ENCODE measurements at places on chromosomes 3 and 15.
A peak's percentile ranks its signal among the peaks of the same experiment; 100 is the strongest.

GRCh38 chr15:57640930-57641682 lies 49.4 kb downstream of the MYZAP start:
- no peak for DNase-seq

DNA sequence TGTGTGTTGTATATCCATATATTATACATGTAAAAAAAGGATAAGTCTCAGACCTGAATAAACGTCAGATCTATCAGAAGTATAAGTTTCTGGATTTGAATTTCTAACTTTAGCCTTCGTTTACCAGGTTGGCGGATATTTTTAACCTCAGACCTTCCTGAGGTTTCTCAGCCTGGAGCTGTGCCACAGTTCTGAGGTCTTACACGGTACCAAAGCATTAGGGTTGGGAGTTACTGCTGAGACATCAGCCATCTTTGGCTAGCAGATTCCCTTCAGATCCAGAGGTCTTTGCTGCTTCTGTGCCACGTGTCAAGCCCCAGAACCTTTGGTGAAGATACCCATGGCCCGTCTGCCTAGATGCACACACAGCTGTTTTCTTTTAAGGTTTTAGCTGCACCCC lies 84.7 kb downstream of the PPP2R3A start:
- no peak for DNase-seq

- DNase-seq = no peak
Measured at GRCh38 chr3:192881159-192881786, 36.4 kb downstream of the MB21D2 start.

GRCh38 chr3:172107403-172107802 lies 68.0 kb downstream of the FNDC3B start:
- DNase-seq = peak; percentile 69

DNA sequence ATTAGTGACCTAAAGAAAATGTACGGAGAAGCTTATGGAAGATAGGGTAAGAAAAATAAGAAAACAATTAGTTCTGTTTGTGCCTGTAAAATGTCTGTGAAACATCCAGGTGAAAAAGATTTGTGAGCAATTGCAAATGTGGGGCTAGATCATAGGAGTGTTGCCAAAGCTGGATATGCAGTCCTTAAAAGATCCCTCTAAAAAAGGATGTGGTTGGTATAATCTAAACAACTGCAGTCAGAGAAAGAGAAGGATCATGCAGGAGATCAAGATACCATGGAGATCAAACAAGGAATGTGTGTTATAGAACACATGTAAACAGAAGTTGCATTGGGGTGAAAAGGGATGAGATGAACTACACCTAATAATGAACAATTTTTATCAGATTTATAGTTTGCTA lies 116.8 kb downstream of the ALCAM start:
- no peak for DNase-seq

GRCh38 chr15:37789881-37790280 lies 144.6 kb upstream of the TMCO5A start:
- no peak for DNase-seq

- no peak for DNase-seq
Measured at GRCh38 chr15:37359101-37359892, 258.9 kb upstream of the MEIS2 start.

- no peak for DNase-seq
Measured at GRCh38 chr15:69595009-69595791, 142.6 kb downstream of the RPLP1 start.

- DNase-seq = no peak
Measured at GRCh38 chr3:82927309-82928253, 1166.1 kb upstream of the GBE1 start.

DNA sequence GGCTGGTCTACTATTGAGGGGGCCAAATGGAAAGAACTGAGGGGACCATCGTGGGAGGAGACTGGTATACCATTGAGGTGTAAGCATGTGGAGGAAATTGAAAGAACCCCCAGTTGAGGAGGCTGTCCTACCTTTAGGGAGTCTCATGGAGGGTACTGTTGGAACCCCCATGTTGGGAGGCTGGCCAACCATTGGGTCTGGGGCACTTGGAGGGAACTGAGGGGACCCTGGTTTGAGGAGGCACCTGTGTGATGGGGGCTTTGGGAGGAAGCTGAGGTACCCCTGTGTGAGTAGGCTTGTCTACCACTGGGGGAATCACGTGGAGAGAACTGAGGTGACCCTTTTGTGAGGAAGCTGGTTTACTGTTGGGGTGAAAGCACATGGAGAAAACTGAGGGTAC lies 157.5 kb downstream of the FBLN2 start:
- DNase-seq = no peak

DNA sequence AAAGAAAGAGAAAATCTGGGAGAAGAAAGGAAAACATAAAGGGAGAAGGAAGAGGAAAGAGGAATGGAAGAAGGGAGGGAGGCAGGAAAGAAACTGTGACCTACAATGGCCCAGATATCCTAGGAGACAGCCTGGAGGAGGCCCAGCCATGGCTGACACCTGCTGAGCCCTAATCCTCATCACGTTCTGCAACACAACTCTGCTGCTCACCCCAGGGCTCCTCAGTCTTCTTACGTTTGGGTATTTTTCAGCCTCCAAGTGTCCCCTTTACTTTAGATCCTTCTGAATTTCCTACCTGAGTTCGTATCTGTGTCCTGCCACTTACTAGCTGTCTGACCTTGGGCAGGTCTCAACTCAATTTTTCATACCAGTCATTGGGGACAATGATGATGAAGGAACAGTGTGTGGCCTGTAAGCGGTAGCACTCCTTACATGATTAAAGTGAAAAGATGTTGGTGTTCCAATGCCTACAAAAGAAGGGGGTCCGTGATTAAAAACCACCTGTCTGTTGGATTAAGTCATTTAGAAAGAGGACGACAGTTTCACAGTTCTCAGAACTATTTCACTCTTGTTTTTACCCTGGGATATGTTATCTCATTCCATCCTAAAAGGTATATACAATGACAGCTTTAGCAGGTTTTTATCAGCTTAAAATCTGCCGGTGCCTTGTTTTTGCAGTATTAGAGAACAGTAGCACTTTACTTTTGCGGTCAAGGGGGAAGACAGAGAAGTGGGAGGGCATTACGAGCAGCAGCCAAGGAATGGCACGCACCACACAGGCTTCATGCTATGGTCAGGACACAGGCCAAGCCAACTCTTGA lies 47.4 kb downstream of the CCR4 start:
- DNase-seq = no peak

DNA sequence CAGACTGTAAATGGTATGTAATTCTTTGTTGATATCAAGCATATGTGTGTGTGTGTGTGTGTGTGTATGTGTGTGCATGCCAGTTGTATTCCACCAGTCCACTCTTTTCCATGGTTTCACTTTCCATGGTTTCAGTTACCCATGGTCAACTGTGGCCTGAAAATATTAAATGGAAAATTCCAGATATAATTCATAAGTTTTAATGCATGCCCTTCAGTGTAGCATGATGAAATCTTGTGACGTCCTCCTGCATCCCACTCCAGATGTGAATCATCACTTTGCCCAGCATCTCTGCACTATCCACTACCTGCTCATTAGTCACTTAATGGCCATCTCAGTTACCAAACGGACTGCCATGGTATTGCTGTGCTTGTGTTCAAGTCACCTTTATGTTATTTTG lies 215.9 kb downstream of the GBE1 start:
- DNase-seq = no peak

- DNase-seq = no peak
Measured at GRCh38 chr3:194399166-194399565, at the start of gene GP5. GP5 (minus strand) TSS chr3:194399266; CDS start chr3:194398282, 984 bp downstream.

- DNase-seq = no peak
Measured at GRCh38 chr3:54578417-54578816, 349.4 kb downstream of the LRTM1 start.

DNA sequence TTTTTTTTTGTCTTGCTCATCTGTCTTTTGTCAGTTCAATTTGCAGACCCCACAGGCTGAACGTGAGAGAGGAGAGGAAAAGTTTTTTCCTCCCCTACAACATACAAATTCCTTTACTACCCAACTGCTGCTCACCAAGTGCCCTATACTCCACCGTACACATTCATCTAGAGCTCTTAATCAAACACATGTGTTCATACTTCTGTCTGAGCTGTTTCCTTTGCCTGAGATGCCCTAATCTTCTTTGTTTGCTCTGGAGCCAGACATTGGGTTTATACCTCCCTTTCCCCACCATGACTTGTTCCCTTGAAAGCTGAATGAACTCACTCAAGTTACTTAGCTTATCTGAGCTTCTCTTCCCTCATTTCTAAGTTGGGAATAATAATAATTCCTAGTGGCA lies 122.7 kb upstream of the RASGRP1 start:
- DNase-seq = no peak

DNA sequence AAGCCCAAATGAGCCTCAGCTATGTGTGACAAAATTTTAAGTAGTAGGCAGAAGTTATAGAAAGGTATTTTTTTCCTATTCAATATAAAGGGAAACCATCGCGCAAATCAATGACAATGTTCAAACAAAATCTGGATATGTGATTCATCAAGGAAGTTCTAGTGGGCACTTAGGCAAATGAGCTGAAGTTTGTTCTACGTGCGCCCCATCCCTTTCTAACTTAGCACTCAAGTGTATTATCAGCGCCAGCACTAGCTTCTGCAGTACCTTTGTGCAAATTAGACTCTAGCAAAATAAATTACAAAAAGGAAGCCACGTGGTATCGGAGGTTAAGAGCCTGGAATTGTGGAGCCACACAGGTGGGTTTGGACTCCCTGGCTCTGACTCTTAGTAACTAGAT lies 91.1 kb downstream of the TBL1XR1 start:
- DNase-seq = no peak

DNA sequence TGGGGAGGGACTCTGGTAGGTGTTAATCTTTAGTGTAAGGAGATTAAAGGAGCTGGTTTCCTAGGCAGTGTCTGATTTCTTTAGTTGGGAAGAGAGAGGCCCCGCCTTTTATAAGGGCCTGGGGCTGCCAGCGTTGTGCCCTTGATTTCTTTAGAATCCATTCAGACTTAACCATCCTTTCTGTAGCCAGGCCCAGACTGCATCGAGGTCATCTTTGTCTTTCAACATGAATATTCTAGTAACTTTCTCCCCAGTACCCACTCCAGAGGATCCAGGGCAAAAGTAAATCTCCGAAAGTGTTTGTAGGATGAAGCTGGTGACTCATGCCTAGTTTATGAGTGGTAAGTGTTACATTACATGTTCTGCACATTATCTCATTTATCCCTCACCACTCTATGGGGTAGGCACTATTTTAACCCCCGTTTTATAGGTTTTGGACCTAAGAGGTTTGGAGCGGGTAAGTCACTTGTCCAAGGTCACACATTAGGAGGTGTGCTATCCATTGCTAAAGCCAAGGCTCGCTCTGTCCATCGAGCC lies 11.8 kb upstream of the USP3 start:
- DNase-seq = no peak

- DNase-seq = no peak
Measured at GRCh38 chr3:56985878-56986277, 74.6 kb upstream of the SPATA12 start.

DNA sequence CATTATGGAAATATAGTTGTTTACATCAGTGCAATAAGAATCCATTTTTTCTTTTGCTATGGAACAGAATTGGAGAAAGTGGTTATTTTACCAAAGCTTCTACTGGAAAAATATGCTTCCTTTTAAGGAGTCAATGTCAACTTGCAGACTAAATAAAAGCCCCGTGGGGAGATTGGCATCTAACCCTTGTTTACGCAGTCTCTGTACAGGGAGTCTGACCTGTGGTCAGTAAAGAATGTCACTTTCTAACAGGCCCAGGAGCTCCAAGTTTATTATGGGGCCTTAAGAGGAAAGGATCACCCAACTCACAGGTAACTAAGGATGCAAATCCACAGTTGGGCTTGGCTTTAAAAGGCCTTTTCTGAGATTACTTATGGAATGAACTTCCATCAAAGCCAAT lies 1751.2 kb downstream of the SI start:
- DNase-seq = no peak

- DNase-seq = no peak
Measured at GRCh38 chr15:89098281-89098680, 10.0 kb downstream of the ABHD2 start.

DNA sequence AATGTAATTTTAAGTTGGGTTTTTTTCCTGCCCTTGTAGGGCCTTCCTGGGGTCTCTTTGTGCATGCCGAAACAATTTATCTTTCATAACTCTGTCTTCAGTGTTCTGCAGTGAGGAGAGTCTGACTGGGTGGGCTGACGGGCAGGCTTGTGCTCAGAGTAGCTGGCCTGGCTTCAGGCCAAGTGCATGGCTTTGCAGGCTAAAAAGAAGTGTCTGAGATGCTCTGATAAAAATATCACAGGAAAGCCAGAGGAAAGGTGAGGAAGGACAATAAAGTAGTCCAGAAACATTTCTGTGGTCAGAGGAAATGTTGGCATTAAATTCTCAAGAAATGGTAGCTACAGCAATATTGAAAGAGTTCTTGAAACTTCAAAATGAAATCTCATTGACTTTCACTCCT lies 25.5 kb downstream of the ST3GAL6 start:
- DNase-seq = no peak

DNA sequence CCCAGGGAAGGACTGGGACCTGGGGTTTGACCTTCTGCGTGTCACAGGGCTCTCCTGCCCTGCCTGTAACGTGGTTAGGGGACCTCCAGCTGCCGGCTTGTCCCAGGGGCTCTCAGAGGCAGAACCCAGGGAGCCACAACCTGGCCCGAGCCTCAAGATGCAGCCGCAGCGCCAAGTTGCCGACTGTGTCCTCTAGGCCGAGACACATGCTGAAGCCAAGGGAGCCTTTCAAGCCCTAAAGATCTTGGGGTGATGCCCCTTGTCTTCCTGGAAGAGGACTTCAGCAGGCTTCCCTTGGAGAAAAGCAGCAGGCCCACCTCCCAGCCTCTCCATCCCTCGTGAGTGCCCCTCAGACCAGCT lies 7.2 kb downstream of the DNAJB8 start:
- no peak for DNase-seq

DNA sequence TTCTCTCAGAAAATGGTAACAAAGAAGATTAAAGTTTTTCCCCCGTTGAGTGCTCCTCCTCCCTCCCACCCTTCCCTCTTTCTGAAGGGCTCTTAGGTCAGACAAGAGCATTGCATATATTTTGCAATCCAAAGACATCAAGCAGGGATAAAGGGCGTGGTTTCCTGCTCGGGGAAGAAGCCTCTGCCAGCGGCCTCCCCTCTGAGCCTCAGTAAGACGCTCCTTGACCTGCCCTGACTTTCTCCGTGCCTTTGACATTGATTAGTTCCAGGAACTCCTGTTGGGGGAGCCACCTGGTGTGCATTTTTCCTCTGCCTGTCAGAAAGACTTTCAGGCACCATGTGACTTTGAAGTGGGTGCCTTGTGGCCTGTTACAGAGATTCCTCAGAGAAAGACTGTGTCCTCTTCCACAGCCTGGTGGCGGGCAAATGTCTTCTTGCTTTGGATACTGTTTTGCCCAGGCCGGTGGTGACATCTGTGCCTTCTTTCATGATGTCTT lies 87.2 kb upstream of the TBL1XR1 start:
- DNase-seq = peak; percentile 27

- no peak for DNase-seq
Measured at GRCh38 chr3:58256061-58256460, 18.5 kb downstream of the ABHD6 start.

DNA sequence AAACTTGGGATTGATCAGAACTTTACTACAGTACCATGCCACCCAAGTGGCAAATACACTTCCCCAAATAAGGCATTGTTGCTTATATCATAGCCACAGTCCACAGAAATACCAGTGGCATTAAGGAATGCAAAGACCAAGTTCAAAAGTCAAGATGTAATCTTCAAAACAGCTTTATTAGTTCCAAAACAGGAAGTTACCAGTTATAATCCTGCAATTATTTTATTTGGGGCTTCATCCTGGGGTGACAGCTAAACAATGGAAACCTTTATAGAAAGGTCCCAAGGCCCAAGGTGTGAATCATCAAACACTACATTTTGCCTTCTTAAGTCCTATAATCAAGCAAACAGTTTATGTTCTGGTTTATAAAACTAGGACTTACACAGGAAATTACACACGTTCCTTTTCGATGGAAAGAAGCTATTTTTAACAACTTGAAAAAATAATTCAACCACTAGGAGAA lies 30.3 kb upstream of the RNF7 start:
- DNase-seq = no peak
